ENCODE measurements at places on chromosomes 5 and 9.

DNA sequence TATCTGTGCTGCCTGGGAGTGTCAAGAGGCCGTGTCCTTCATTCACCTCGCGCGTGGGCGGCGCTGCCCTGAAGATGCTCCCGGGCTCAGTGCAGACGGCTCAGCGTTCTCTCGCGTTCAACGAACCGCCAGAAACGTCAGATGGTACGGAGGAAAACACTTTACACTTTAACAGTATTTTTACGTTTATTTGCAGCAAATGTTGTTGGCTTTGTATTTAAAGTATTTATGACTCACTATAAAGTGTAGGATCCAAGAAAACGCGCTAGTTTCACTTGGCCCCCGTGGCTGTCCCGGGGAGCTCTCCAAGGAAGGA, 544 bp upstream of the ERCC6L2 start:
- peak; percentile 61 for DNase-seq

DNA sequence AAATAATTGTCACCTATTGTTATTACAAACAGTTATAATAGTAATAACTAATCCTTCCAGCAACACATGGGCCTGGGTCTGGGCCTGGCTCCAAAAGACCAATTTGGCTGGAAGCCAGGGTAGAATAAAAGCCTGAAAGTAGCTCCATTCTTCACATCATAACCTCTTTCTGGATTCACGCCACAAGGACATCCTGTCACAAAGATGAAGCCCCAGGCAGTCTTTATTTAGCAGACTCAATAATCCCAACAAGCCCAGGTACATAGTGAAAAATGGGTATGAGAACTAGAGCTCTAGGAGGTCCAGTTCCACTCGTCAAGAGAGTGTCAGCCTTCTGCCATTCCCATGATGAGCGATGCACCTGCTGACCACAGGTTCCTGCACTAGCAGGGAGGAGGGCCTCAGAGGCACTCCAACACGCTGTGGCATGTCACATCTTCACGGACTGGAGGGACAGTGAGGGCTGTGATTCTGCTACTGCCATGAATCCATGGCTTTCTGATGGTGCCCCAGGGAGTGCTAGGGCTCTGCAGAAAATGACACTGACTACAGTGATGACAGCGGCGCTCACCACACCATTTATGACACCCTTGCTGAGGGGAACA, 124.9 kb downstream of the SPOCK1 start:
- no peak for DNase-seq

GRCh38 chr5:116176121-116176520, 91.3 kb downstream of the COMMD10 start:
- no peak for DNase-seq

DNA sequence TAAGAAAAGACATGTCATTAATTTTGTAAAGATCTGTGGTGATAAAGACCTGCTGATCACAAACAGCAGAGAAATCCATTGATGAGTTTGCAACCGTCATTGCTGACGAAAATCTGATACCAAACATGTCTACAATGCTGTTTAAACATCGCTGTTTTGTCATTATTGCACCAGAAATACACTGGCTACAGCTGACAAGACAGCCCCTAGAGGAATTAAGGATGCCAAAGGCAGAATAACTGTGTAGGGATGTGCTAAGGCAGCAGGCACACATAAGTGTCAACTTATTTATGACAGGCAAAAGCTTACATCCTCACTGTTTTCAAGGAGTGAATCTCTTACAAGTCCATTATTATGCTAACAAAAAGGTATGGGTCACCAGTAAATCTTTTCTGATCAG, 439.3 kb downstream of the TLE1 start:
- no peak for DNase-seq

DNA sequence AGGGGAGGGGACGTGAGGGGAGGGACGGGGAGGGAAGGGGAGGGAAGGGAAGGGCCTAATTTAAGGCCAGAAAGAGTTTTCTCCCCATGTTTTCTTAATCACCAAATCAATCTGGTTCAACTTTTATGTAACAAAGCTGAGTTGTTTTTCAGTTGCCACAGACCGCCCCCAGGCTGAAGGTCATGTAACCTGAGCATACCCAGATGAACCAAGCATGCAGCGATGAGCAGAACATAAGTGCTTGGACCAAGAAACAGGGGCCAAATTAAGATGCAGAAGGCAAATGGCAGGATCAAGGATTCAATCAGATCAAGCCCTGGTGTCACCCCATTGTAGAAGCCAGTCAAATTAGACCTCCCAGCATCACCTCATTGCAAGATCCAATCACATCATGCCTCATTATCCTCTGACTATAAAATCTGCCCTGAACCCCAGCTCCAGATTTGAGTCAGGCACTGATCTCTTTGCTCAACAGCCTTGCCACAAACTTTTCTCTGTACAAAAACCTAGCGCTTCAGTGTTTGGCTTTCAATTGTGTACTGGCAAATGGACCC, 113.5 kb upstream of the TNPO1 start:
- no peak for DNase-seq

GRCh38 chr9:79026316-79026715, 545.4 kb upstream of the TLE4 start:
- no peak for DNase-seq

- DNase-seq = no peak
These were observed 76.3 kb upstream of the ORM1 start for GRCh38 chr9:114246558-114246957.

DNA sequence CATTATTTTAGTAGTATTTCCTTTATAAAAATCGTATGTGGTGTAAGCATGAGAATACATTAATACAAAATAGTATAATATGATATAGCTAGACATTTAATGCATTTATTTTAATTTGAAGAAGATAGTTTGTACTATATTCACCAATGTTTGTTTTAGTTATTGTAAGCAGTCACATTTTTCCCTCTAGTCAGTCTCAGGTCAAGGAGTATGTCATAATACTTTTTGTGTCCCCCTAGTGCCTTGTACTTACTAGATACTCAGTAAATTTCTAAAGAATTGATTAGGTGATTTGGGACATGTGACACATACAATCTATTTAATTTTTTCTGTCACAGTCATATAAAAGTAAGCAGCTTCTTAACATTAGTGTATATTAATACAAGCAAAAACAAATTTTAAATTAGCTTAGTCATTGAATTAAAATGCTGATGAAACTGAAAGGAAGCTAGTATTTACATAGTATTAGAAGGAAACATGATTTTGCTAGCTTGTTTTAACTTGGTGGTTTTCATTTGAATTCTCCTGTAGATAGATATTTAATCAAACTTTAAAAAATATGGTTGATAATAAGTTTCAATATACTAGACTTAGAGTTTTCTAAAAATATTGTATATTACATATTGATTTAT, 242.2 kb downstream of the FER start:
- DNase-seq = no peak

- no peak for DNase-seq
These were observed 1099.7 kb downstream of the DTWD2 start for GRCh38 chr5:117888688-117889087.

DNA sequence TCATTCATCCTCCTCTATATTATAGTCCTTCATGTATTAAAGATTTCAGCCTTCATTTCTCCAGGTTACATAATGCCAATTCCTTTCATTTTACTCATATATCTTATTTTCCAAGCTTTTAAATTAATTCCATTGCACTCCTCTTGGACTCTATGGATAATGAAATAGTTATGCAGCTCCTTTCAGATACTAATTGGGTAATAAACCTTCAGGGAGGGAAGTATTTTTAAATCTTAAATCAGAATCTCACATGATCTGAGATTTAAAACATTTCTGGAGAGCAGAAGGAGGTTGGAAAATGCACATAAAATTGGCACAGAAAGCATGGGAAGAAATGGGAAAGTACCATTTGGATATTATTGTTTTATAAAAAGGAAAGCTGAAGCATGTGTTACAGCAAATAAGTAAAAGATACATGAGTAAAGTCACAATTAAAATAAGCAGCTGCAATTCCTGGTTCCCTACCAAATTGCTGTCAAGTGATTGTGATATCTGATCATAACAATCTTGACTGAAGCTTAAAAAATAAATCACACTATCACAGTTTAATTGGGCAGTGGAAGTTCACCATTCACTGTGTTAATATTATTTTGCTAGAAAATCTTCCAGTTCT, 257.9 kb upstream of the NREP start:
- DNase-seq = no peak

GRCh38 chr9:34512131-34513078, 10.4 kb downstream of the ENHO start:
- DNase-seq = no peak

- no peak for DNase-seq
These were observed 187.0 kb downstream of the CARTPT start for GRCh38 chr5:71905834-71906711.

DNA sequence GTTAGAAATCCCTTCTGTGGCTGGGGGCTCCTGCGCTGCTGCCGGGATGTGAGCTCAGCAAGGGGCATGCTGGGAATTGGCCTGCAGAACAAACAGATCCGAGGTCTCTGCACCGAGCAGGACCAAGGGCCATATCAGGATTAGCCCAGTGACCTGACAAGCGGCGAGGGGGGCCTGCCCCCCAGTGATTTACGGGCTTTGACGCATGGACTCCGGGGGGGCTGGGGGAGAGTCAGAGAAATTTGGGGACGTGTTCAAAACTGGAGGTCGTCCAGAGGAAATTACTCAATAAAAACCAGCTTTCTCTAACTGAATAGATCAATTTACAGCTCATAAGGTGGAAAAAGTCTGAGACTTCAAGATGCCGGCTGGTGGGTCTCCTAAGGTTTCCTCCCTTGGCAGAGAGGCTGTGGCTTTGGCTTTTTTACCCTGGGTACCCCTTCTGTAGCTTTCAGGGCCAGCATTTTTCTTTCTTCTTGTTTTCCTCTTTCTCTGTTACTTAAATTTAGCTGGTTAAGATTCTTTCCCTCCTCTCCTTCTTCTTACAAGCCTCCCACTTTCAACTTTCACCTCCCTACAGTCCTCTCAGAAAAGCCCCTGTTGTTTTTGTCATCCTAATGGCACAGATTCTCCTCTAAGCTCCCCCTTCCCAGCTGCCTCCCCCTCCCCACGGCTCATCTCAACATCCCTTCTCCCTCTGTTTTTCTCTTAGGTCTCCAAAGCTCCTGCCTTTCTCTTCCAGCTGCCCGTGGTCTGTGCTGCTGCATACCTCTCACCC, 551.0 kb downstream of the CCDC171 start:
- no peak for DNase-seq

GRCh38 chr9:89803403-89803802, 198.6 kb downstream of the GADD45G start:
- no peak for DNase-seq

DNA sequence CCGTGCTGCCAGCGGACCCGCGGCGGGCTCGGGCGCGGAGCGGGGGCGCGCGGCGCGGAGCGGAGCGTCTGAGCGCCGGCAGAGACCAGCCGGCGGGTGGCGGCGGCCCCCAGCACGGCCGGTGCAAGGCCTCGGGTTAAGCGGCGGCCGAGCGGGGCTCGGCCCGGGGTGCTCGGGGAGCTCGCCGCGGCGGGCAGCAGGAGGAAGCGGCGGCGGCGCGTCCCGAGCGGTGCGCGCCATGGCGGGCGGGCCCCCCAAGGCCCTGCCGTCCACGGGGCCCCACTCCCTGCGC, 150 bp downstream of the SNX30 start:
- DNase-seq = no peak

Measured in stimulated activated CD4-positive, alpha-beta T cell treated with anti-CD3 and anti-CD28 coated beads, Interleukin-2, amount 100 ng/mL, for 48 hours (primary cell).